ENCODE measurements at places on chromosomes 2 and 18.

- DNase-seq, result no peak
Observed at GRCh38 chr2:235286622-235287374, 207.0 kb upstream of the AGAP1 start.

GRCh38 chr2:230958820-230959756 is 34.0 kb upstream of the GPR55 start:
- no peak for DNase-seq

- no peak for DNase-seq
Observed at GRCh38 chr18:62812242-62812641, 96.9 kb downstream of the PHLPP1 start.

GRCh38 chr2:230643576-230644291 is 68.9 kb upstream of the CAB39 start:
- no peak for DNase-seq

- DNase-seq, result no peak
Observed at GRCh38 chr2:239252801-239253200, 148.0 kb downstream of the HDAC4 start.

DNA sequence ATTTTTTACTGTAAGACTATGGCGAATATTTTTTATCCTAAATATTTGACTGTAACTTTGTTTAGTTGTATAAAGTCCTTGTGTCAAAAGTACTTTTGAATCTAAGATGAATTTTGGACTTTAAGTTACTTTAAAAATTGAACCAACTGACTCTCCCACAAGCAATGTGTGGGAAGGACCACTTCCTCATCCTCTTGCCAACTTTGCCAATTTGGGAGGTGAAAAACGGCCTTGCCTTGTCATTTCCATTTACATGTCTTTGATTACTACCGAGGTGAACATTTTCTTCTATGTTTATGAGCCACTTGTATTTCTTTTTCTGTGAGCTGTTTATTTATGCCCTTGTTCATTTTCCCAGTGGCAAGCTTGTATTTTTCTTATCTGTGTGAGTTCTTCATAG is 12.8 kb upstream of the MSGN1 start:
- DNase-seq, result no peak

DNA sequence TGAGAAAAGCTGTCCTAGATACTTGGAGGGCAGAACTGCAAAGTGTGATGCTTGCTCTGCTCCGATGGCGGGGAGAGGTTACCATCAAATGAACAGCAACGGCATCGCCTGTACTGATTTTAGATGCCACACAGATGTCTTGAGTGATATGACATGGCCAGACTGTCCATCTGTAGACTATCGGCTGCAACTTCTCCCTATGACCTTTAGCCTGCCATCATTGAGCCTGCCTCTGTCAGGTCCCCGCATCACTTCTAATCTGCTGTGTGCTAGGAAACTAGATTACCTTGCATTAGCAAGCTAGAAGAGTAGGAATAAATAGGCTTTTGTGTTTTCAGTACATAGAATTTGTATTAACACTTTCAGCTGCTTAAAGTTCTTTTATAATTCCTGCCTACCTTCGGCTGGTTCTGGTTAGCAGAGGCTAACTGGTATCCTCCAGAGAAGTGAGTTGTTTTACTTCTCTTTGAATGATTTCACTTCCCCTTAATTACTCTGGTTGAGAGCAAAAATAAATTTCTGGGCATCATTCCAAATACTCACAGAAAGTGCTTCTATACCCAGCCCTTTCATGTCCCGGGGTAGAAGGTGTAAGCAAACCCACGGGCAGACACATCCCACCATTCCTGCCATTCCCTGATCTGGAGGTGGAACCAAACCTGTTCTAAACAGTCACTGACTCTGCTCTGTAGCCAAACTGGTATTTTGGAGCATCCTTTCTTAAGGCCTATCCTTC is 24.0 kb downstream of the GAREM2 start:
- no peak for DNase-seq

- DNase-seq, result no peak
Observed at GRCh38 chr2:71575966-71576365, 122.6 kb downstream of the DYSF start.

DNA sequence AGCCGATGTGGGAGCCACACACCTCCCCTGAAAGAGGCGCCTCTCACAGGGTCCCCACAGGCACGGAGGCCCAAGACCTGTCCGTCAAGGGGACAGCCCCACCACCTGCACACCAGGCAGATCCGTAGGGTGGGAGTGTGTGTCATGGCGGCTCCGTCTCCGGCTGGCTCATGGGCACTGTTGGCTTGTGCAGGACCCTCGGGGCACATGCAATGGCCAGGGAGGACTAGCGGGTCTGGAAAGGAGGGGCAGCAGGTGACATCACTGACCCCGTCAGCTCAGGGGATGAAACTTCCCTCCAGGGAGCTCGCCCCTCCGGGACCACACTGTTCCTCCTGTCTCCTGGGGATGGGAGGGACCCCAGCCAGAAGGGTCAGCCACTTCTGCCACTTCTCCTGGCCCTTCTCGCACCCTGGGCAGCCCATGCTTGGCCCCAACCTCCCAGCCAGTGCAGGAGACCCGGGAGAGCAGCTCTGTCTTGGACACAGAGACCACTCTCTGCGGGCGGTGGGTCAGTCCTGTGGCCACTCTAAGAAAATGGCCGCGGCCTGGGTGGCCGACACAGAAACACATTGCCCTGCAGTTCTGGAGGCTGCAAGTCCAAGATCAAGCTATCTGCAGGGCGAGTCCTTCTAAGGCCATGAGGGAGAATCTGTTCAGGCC is 75.1 kb upstream of the TWIST2 start:
- no peak for DNase-seq

GRCh38 chr2:200345975-200346374 is 39.5 kb downstream of the SPATS2L start:
- no peak for DNase-seq

GRCh38 chr18:63831080-63831788 is 56.0 kb downstream of the SERPINB7 start:
- DNase-seq, result no peak

GRCh38 chr2:178976351-178976750 is 73.6 kb downstream of the CCDC141 start:
- no peak for DNase-seq

DNA sequence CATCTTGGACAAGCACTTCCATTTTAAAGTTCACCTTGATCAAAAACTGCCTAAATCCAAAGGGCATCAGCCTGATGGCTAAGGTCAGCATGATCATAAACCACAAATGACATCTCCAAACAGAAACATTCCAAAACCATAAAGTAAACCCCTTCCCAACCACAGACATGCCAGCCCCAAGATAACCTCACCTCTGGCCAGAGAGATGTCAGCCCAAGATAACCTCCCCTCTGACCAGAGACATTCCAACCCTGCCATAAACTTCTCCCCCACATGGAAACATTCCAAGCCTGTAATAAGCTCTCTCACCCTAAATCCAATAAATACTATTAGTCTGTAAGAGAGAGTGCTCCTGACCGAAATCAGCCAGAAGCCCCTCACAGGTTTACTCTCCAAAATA is 18.6 kb upstream of the MARCO start:
- no peak for DNase-seq

DNA sequence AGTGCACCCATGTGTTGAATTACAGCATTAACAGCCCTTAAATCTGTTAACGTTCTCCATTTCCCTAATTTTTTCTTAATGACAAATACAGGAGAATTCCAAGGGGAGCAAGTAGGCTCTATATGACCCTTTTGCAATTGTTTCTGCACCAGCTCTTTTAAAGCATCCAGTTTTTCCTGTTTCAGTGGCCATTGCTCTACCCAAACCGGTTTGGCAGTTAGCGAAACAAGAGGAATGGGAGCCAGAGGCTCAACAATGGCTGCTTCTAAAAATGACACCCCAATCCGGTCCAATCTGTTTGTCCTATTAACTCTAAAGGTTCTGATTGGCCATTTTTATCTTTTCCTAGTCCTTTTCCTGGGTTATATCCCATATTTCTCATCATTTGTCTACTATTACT is 15.1 kb upstream of the SUCLG1 start:
- DNase-seq, result no peak

- DNase-seq, result no peak
Observed at GRCh38 chr2:42754776-42755140, 9.2 kb downstream of the OXER1 start.

- no peak for DNase-seq
Observed at GRCh38 chr2:162282765-162283425, 35.6 kb downstream of the IFIH1 start.

DNA sequence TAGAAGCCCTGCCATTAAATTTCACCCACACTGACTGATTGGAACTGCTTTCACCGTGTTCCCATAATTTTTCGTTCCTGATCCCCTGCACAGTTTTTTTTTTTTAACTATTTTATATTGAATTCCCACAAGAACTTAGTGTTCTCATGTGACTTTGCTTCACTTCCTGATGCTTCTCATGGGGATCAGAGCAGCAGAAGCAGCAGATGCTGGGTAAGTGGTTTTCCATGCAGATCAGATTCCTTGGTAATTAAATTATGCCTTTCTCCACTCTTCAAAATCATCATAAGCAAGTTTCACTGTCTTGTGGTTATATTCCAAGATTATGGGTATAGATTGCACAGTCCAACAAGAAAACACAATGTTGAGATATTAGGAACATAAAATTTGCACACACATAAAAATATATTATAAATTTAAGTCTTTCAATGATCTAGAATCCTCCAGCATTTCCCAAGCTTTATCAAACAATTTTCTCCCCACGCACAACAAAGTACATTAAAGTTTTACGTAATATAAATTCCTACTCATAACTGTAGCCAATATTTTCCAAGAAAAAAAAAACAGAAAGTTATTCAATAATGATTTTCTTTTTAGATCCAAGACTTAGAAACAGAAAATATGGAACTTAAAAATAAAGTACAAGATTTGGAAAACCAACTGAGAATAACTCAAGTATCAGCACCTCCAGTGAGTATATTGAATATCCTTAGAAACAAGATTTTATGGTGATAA is 277.9 kb downstream of the GULP1 start:
- no peak for DNase-seq

GRCh38 chr18:44594799-44595467 is 85.8 kb upstream of the SETBP1 start:
- DNase-seq, result no peak

DNA sequence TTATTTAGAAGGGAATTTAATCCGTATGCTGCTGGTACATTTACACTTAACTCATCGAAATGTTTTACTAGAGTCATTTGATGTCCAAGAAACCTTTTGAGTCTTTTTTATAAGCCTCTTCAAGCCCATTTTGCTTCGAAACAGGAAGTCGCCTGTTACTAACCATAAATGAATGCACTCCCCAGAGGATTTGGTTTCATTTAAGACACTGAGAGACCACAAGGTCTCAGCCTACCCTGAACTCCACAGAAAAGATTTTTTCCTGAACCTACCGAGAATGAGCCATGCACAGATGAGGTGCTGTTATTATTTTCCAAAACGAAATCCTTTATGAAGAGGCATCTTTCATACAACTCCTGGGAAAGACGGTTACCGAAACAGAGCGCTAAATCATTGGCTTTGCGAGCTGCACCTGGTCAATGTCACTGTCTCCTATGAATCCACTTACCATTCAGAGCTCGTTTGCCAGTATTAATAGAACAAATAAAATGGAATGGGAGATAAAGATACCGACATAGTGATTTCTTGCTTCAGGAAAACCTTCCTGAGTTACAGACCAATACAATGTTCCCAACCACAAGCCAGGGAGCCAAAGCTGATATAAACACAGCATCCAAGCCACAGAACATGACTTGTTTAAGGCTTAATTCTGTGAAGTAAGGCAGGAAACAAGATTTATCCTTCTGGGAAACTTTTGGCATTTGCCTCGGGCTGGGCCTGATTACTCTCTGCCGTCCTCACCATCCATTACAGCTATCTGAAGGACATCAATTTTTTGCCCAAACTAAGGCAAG is 382.1 kb downstream of the OSR1 start:
- DNase-seq, result peak; percentile 60

- no peak for DNase-seq
Observed at GRCh38 chr18:13441736-13442135, 223.2 kb downstream of the LDLRAD4 start.

- DNase-seq, result no peak
Observed at GRCh38 chr2:182904844-182905243, 38.4 kb upstream of the FRZB start.

- no peak for DNase-seq
Observed at GRCh38 chr2:215397632-215398341, 38.1 kb downstream of the FN1 start.

DNA sequence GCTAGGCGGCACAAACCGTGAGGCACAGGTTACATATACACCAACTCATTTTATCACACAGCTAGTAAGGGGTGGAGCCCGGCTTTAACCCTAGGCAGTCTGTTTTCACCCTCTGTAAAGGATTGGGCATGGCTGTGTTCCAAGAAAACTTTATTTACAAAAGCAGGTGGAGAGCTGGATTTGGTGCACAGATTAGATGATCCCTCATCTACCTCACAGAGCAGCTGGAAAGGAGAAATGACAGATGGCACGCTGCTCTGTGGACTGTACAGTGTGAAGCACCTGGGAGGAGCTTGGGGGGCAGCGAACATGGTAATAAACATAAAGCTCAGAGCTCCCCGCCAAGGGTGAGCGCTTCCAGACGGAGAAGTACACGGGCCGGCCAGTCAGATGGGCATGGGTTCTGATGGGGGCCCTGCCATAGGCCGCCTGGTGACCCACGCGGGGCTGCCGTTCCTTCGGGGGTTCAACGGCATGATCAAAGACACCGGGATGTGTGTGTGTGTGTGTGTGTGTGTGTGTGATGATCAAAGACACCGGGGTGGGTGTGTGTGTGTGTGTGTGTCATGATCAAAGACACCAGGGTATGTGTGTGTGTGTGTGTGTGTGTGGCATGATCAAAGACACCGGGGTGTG is 862 bp upstream of the TMEM177 start:
- no peak for DNase-seq

- DNase-seq, result no peak
Observed at GRCh38 chr2:467892-468647, 180.2 kb upstream of the ALKAL2 start.

DNA sequence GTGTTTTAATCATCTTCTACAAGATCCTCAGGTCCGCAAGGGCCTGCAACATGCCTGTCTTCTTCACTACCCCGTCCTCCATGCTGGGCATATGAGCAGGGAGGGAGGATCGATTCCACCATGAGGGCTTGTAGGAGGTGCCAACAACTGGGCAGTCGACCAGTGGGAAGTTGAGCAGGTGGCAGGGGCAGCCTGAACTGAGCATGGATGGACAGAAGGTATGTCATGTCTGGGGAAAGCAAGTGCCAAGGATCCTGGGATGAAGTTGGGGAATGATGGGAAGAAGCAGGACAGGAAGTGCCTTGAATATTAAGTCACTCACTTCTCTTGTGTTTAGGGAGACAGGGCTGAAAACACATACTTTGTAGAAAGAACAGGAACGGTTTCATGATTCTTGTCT is 44.7 kb downstream of the CTIF start:
- DNase-seq, result peak; percentile 15

- no peak for DNase-seq
Observed at GRCh38 chr18:36406805-36407204, 109.3 kb downstream of the FHOD3 start.

Data from left hindlimb (tissue), 1 donor.